ENCODE measurements at places on chromosomes 5 and 9. TPM values are rescaled to one million over a fixed set of nuclear protein-coding genes. Genes with fewer than 3 reads are reported as not detected.
A peak's percentile ranks its signal among the peaks of the same experiment; 100 is the strongest.

DNA sequence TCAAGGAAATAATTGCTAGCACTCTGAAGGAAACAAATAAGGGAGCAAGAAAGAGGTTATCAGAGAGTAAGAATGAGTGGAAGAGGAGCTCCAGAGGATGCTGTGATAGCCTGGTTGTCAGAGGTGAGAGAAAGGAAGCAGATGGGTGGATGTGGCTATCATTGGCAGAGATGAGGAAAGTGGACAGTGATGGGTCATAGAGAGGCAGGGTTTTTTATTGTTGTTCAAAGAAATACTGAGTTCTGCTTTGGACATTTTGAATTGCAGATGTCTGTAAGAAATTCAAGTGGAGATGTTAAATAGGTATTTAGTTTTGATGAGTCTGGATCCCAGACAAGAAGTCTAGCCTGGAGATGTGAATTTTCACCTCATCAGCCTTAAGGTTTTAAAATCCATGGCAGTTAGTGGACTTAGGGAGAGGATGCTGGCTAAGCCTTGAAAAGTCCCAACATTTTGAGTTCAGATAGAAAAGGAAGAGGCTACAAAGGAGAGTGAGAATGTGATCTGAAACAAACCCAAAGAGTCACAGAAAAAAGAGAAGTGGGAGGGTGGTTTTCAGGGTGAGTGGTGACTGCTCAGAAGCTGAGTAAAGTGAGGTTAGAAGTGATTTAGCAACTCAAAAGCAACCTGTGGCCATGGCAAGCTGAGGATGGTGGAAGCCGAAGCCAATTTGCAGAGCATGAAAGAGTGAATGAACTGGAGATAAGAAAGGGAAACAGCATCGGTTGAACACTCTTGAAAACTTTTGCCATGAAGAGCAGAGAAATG is 50.4 kb downstream of the PPIC start:
- no peak for DNase-seq

- no peak for DNase-seq
Observed at GRCh38 chr5:20575571-20575970, 587.6 kb upstream of the CDH18 start.

- DNase-seq = no peak
Observed at GRCh38 chr5:2746561-2747032, 4.9 kb downstream of the IRX2 start.

DNA sequence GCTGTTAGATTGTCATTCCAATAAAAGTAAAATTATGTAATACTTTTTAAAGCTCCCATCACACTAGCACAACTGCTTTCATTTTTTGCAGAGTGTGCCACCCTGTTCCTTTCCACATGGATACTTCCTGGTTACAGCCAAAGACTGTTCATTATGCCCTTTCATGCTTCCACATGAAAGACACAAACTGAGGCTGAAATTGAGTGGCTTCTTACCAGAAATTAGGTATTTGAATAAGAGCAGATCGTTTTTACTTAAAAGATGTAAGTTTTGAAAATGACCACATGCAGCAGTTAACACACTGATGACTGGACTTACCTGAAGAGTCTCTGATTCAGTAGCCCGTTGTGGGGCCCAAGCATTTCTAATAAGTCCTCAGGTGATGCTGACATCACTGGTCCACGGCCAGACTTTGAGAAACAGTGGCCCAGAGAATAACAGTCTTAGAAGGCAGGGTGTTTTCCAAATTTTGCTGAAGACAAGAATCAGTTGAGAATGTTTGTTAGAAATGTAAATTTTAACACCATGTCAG is 187.6 kb upstream of the DMRT1 start:
- DNase-seq = no peak

GRCh38 chr9:110940951-110941557 is 97.2 kb downstream of the LPAR1 start:
- no peak for DNase-seq

- DNase-seq = no peak
Observed at GRCh38 chr9:105291422-105291859, 47.0 kb downstream of the SLC44A1 start.

GRCh38 chr5:34622098-34622400 is 34.1 kb upstream of the RAI14 start:
- DNase-seq = no peak

DNA sequence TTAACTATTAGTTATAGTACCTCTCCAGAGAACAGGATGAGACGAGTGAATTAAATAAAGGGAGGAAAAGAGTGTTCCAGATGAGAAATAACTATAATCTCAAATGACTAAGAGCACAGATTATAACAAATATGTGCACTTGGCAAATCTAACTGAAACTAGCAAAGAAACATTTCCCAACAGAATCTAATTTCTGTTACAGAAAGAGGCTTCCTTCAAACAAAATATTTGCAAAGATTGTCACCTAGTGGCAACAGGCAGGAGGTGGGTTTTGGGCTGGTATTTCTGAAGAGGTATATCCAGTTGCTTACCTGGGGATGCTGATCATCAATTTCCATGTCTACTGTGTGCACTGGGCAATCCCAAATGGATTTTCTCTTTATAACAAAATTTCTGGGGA is 5.6 kb upstream of the SPDL1 start:
- no peak for DNase-seq

GRCh38 chr9:126401107-126401506 is 74.5 kb downstream of the MVB12B start:
- no peak for DNase-seq

GRCh38 chr5:91111473-91112238 is 271.5 kb downstream of the ARRDC3 start:
- DNase-seq = no peak

GRCh38 chr5:89473196-89473595 is 590.2 kb upstream of the MEF2C start:
- no peak for DNase-seq

- DNase-seq = no peak
Observed at GRCh38 chr9:71524516-71524915, 243.8 kb downstream of the CEMIP2 start.

DNA sequence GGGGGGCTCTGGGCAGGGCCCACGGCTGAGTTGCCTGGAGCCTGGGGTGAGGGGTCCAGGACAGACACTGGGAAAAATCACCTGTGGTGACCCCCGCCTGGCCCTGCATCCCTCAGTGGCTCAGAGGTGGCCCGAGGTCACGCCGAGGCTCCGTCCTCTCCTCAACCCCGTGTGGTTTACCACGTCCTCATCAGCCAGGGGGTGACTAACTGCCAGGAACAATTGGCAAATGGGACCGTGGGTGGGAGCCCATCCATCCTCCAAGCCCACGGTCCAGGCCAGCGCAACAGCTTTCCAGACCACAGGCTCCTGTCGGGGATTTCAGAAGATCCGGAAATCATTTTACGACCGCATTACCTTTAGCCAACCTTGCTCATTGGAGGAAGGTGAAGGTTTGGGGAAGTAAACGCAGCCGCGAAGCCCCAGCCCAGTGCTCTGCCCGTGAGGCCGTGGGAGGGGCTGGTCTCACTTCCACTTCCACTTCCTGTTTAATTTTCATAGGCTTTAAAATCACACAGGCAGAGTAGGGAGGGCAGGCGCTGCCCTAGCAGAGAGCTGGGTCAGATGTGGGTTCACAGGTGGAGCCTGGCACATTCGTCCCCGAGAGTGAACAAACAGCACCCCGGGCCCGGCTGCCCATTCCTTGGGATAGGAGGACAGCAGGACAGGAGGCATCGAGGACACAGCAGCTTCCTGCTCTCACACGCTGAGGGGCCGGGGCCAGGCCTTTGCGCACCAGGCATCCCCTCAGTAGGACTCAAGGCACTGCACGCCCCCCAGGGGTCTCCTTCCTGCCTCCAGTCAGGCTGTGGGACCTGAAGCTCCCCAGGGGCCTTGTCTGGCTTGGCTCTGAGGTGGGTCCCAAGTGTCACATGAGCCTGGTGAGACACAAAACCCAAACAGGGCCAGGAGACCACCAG is 19.8 kb upstream of the SLC9A3 start:
- peak; percentile 66 for DNase-seq

- no peak for DNase-seq
Observed at GRCh38 chr5:20276061-20276958, 288.3 kb upstream of the CDH18 start.

GRCh38 chr5:133877351-133878235 is 90.8 kb downstream of the C5orf15 start:
- peak; percentile 29 for DNase-seq

GRCh38 chr5:110815916-110816605 is 77.3 kb downstream of the SLC25A46 start:
- DNase-seq = no peak

- no peak for DNase-seq
Observed at GRCh38 chr5:62112689-62113228, 193.2 kb upstream of the KIF2A start.

- DNase-seq = no peak
Observed at GRCh38 chr5:103021314-103021713, 98.6 kb downstream of the GIN1 start.

DNA sequence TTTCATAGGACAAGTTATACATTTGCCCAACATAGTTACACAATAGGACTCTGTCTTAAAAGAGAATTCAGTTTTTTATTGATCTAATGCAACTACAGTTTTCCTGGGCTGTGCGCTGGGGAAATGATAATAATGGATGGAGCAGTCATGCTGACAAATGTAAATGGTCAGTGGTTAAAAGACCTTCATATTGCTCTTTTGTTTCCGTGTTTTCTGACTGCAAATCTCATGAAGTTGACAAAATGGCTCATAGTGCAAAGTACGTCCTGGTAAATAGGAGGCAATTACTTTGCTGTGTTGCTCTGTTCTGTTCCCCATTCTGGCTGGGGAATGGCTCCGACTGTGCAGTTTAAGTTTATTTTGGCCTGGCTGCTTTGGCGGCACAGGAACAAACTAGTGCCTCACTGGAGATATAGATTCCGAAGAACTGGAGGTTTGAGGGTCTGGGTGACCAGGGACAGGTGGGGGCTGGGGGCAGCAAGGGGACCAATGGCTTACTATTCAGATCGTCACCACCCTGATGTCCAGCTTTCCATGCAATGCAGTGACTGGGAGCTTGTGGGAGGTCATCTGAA is 54.3 kb downstream of the PTTG1 start:
- DNase-seq = no peak

DNA sequence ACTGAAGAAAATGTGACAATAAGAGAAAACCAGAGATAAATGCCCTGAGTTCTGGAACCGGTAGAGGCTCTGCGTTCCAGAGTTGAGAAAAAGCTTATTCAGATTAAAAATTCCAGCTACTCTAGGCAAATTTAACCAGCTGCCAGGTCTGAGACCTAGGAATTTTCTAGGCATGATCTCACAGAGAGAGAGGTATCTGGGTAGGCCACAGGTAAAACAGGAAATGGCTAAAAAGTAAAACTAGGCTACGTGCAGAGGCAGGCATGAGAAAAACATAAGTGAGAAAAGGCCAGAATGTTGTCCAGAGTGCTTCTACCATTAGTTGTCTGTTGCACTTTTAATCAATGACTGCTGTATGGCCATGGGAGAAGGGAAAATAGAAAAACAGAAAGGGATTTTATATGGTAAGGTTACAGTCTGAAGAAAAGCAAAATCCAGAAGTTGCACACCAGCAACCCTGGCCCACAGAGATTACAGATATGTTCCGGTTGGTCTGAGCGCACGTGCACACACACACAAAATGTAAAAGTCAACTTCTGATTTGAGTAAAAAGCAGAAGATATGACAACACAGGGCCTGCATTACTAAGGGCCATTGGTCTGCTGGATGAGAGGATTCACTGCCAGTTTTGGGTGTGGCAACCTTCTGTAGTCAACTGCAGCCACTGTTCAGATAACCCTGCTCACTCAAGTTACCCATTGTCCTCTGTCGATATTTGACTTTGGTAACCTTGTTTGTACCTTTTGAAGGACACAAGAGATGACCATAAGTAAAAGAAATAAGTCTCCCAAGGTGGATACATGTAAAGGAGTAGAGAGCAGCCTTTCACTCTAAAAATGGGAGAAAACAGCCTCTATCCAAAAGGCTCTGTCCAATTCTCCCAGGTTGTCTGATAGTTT is 266.0 kb downstream of the DTWD2 start:
- no peak for DNase-seq

DNA sequence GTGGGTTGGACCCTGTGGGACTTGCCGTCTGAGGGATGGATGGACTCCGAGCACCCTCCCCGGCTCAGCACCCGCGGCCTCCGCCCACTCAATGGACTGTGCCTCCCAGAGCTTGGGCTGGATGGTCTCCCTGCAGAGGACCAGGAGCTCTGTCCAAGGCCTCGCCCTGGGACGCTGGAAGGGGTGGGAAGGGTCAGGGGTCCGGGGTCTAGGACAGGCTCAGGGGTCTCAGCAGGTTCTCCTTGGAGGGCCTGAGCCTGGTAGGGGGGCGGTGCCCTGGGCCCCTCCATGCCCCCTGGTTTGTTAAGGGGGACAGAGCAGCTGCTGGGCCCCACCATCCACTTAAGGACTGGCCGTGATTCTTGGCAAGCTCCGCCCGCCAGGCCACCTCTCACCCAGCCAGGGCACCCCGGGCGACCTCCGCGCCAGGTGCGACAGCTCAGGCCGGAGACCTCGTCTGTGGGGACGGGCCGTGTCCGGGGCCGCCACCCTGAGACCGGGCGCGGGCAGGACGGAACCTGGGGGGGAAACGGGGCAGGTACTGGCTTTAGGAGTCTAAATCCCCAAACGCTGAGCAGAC is 29.2 kb downstream of the EXOC3 start:
- peak; percentile 38 for DNase-seq

- peak; percentile 38 for DNase-seq
Observed at GRCh38 chr9:114216081-114216480, 60.7 kb downstream of the COL27A1 start.

DNA sequence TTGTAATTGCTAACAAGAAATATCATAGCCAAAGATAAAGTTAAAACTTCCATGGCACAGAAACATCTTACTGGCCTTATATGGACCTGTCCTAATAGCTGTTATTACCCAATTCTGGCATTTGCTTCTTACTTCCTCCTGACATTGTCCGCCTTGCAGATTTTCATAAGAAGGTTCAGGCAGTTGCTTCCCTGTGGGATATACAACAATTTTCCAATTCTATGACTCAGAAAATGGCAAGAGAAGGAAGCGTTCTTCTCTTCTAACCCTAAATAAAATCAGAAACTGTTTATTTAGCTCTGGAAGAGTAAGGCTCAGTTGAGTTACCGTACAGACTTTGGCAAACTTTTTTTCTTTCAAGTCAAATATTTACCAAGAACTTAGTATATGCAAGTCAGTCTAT is 1.7 kb downstream of the PRKAA1 start:
- no peak for DNase-seq

GRCh38 chr9:134987376-134987775 is 69.7 kb upstream of the FCN1 start:
- no peak for DNase-seq

The KCNV2 gene
- total RNA-seq = not detected

The SH3TC2 gene
- total RNA-seq = 0.96 TPM

The LHFPL2 gene
- total RNA-seq = 3.9 TPM

The GABRB2 gene
- total RNA-seq = 0.21 TPM

The WNK2 gene
- 58.8 TPM for total RNA-seq

The MOB3B gene
- total RNA-seq = 4.5 TPM

The SPATA31D4 gene
- total RNA-seq = not detected

The ANKRD20A1 gene
- 0.74 TPM for total RNA-seq

The ANKRD33B gene
- 7.8 TPM for total RNA-seq

The FAXDC2 gene
- 3.1 TPM for total RNA-seq

The TYRP1 gene
- 6.5 TPM for total RNA-seq

The SPARC gene
- total RNA-seq = 297 TPM

The LCN10 gene
- 4.1 TPM for total RNA-seq

The SLC45A2 gene
- 0.24 TPM for total RNA-seq

The STK32A gene
- total RNA-seq = 0.20 TPM

Measured in psoas muscle (tissue), 8 donors.